ENCODE measurements at places on chromosomes 5 and 9.

GRCh38 chr9:69040646-69041045 is 5.1 kb downstream of the FXN start:
- DNase-seq: no peak

DNA sequence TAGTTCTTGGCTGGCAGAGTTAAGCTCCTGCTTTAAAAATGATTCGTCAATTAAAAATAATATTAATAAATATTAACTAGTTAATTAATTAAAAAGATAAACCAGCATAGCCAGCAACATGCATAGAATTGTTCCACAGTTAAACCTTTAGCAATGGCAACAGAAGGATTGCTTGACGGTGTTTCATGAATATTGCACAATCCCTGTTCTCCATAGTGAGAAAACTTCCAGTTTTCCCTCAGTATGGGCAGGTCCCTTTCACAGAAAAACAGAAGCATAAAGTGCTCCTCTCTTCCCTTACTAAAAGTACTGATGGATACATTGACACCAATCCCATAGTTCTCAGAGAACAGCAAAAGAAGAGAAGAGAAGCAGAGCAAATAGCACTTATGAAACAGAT is 71.4 kb upstream of the CAST start:
- DNase-seq: no peak

- no peak for DNase-seq
Measured at GRCh38 chr9:138105123-138105415, 227.5 kb downstream of the CACNA1B start.

- no peak for DNase-seq
Measured at GRCh38 chr9:127538849-127539258, 73.2 kb upstream of the STXBP1 start.

- no peak for DNase-seq
Measured at GRCh38 chr5:107067395-107067794, 603.3 kb downstream of the EFNA5 start.

GRCh38 chr5:68593211-68593671 is 377.7 kb downstream of the PIK3R1 start:
- no peak for DNase-seq

DNA sequence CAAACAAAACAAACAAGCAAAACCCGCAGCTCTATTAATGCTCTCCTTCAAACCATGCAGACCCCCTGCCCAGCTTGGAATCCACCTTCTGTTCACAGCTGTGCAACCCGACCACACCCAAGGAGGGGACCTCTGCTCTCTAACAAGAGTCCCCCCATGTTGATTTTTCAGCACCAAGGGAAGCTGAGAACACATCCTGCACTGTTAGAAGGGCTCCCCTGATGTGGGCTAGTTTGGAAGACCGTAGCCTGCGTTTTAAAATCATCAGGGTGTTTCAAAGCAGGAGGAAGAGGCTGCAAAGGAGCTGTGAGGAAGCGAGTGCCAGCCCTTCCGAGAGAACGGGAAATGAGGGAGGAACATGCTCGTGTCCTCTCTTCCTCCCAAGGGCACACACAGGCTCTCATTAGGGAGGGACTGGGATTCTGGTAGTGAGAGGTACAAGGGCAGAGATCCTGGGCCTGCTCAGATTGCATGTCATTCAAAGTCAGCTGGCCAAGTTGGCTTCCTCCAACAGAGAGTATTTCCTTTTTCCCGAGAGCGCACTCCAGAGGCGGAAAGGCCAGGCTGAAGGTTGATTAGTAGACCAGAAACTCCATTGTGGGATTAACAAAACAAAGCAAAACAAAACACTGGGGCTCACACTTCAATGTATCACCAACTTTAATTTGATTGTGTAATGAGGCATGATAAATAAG is 185.9 kb downstream of the SEMA6A start:
- DNase-seq: no peak

DNA sequence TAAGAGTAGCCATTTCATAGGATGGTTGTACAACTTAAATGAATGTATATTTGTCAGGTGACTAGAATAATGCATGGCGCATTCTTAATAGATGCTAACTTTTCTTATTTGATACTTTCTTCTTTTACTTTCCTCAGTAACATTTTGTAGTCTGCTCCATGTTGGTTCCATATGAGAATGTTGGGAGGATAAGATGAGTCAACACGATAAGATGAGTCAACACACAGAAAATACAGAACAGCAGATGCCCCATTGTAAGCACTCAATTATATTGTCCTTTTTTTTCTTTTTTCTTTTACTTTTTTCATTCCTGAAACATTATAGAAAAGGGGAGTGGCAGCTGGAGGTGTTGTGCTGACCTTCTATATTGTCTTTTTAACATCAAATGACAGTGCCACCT is 92.3 kb upstream of the SPATA31C2 start:
- no peak for DNase-seq

DNA sequence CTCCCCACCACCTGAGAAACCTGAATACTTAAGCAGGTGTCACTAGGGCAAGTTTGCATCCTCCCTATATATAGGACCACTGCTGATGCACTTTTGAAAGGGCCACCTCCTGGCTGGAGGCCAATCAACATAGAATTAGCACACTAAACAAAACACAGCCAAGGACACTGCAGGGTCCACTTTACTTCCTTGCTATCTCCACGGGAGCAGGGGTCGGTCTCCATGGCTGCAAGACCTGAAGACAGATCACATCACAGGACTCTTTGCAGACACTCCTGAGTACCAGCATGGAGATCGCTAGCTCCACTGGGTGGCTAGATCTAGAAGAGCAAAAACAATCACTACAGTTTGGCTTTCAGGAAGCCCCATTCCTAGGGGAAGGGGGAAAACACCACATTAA is 72.3 kb downstream of the C9orf153 start:
- DNase-seq: no peak

- DNase-seq: no peak
Measured at GRCh38 chr5:73256862-73257261, 83.9 kb downstream of the TMEM174 start.
